ENCODE measurements at places on chromosomes 5 and 9.

- no peak for DNase-seq
These were observed 5.9 kb upstream of the YTHDC2 start for GRCh38 chr5:113507601-113508000.

- no peak for DNase-seq
These were observed 673.8 kb downstream of the PRELID2 start for GRCh38 chr5:145161391-145161790.

DNA sequence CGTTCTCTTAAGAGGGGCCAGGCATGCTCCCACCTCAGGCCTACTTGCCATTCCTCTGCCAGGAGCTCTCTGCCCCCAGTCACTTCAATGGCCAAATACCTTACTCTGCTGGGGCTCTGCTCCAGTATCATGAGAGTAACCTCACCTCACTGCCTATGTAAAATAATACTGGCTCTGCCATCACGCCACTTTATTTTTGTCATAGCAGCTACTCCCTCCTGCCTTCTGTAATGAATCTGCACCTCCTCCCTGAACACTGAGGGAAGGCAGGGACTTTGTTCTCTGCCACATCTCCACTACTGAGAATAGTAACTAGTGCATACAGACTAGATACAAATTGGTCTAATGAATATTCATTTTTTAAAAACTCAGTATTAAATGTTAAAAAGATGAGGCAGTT is 33.8 kb downstream of the MACROH2A1 start:
- DNase-seq: no peak

DNA sequence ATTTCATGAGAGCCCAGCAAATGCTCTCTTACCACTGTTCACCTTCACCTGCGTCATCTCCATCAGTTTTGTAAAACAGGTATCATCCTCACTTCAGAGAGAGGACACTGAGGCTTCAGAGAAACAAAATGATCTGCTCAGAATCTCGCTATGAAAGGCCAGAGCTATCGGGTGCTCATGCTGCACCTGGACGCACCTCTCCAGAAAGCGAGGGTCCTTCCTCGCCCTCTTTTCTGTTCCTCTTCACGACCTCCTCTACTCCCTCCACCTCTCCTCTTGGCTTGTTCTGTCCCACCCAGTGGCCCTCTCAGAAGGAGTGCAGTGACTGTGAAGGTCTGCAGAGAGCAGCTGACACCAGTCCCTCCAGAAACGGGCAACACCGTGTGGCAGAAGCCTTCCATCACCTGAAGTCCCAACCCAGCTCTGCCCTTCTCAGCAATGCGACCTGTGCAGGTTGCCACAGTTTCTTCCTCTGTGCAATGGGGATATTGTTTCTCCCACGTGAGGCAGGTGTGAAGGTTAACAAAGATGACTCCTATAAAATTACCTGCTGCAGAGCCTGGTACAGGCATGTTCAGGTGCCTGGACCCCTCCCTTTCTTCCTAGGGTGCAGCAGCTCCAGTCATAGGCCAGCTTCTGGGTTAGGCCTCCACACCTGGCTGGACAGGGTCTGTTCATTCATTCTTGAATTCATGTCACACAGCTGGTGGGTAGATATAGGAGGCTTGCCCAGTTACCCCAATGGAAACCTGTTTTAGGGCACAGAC is 45.3 kb upstream of the ANGPTL2 start:
- DNase-seq: no peak

GRCh38 chr5:173736923-173737412 is 120.5 kb upstream of the BOD1 start:
- DNase-seq: peak; percentile 8

DNA sequence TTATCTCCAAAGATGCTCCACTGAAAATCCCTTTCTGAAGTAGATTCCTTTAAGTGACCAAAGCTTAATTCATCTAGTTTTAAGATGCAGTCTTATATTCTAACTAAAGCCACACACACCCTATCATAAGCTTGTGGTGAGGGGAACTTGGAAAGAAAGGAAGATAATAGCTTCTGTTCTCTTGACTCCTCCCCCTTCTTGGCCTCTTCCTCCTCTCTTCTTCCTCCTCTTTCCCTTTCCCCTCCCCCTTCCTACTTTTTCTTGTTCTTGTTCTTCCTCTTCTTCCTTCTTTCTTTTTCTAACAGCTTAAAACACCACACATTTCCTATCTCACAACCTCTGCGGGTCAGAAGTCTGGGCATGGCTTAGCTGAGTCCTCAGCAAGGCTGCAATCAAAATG is 23.5 kb downstream of the IL7R start:
- DNase-seq: no peak

- no peak for DNase-seq
These were observed 122.1 kb downstream of the SAXO1 start for GRCh38 chr9:18910916-18911315.

GRCh38 chr9:114789006-114789405 is 16.8 kb downstream of the TNFSF15 start:
- no peak for DNase-seq

- DNase-seq: no peak
These were observed 57.8 kb downstream of the ZNF462 start for GRCh38 chr9:106920701-106921283.

DNA sequence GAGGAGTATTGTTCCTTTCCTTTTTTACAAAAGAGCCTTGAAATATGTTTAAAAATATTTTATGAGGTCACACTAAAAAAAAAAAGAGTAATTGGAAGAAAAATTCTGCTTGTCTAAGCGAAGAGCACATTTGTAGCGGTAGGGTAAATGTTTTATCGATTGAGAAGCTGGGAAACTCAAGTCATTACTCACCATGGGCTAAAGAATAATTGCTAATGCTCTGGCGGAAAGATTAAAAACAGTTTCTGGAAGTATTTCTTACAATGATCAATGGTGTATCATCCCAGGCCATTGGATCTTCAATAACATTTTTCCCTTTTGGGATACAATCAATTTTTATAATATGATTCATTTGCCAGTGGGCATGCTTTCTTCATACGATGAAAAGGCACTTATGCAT is 450.0 kb downstream of the RASEF start:
- no peak for DNase-seq

DNA sequence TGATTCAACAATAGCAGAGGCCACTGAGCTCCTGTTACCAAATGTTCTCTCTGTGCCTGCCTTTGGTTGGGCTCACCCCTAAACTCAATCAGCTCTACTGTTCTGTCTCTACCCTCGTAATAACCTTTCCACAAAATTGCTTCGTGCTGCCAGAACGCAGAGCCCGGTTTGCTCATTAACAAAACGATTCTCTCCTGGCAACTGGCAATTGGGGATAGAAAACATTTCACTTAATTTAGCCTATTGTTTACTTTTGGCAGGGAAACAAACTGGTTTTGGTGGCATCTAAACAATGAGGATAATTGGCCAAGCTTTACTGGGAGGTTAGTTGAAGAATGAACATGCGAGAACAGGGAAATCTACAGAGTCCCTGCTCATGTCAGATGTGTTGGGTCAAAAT is 56.6 kb downstream of the SLC28A3 start:
- DNase-seq: no peak

- no peak for DNase-seq
These were observed 509.6 kb upstream of the TNC start for GRCh38 chr9:115627511-115627910.

DNA sequence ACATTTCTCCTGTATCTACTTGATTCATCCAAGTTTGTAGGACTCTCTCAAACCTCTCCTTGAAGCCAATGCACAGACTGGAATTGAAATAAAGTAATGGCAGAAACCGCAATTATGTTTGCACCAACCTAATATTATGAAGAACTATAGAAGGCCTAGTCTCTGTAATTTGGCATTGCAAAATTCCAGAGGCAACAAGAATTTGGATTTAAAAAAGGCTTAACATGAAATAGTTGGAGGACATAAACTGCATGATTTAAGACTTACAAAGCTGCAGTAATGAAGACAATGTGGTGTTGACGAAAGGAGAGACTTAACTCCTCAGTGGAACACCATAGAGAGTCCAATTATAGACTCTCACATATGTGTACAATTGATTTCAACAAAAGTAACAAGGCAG is 117.8 kb upstream of the MINAR2 start:
- no peak for DNase-seq

DNA sequence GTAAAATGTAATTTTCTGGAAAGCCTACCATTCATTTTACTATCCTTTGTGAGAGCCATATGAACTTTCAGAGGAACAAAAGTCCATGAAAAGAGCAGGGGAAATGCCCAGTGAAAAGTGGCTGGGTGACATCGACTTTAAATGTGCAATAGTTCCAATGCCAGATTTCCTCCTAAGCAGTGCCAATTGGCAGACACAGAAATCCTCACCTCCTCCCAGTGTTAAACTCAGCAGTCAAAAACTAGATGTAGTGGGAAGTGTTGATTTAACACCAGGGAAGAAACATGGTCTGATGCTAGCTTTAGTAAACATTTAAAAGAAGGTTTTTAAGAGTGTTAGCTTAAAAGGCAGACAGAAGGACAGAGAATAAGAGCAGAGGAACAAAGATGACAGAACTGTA is 2055.2 kb downstream of the MAT2B start:
- DNase-seq: no peak

GRCh38 chr9:15293804-15294316 is 13.2 kb downstream of the TTC39B start:
- no peak for DNase-seq

DNA sequence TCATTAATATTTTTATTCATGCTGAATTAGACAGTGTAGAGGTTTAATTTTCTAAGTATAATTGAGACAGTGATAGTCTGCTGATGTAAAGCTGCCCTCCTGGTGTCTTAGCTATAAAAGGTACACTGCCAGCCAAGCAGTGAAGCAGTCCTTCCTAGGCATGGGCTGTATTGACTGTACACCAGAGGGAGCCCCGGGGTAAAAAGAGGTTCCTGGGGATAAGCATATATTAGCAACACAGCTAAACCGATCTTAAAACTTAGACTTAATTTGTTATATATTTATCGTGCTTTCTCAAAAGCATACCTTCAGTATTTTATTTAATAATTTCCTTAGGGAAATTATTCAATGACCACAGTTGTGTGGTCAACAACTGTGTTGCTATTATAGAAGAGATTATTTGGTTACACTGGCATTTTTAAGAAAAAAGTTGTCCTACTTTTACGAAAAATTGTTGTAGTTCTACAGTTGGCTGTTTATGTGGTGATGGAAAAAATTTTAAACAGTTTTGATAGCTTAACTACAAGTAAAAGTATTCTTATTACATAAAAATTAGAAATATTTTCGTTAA is 68.8 kb downstream of the ELL2 start:
- peak; percentile 24 for DNase-seq

DNA sequence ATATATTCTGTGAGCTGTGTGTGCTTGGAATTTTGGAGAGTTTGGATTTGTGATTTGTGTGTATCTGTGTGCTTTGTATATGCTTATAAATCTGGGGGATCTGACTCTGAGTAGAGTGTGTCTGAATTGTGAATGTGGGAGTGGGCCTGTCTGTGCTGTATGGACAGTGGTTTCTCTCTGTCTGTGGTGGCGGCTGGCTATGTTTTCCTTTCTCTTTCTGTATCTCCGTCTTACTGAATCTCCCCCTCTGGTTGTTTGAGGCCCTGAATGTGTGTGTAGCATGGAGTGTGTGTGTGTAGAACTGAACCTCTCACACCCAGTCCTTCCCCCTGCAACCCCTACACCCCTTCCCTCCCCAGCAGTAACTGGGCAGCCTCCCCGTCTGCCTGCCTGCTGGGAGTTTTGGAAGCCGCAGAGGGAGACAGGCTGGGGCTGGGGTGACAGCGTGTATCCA is 4.7 kb downstream of the CXXC5 start:
- DNase-seq: no peak

DNA sequence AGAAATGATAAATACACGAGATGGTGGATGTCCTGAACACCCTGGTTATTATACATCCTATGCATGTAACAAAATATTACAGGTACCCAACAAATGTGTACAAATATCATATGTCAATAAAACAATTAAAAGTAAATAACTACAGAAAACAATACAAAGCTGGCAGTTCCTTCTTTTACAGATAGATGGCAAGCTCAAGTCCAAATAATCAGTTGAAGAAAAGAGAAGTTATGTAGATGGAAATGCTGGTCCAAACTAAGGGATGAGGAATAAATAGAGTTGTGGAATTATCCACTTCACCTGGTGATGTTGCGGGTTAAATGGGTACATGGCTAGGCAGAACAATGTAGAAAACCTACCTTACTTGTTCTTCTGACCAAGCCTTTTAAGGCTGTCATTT is 79.4 kb downstream of the PALM2AKAP2 start:
- DNase-seq: no peak

- DNase-seq: peak; percentile 34
These were observed 16.2 kb upstream of the ITGA1 start for GRCh38 chr5:52771343-52772039.

GRCh38 chr5:6039111-6039510 is 339.2 kb downstream of the MED10 start:
- no peak for DNase-seq

DNA sequence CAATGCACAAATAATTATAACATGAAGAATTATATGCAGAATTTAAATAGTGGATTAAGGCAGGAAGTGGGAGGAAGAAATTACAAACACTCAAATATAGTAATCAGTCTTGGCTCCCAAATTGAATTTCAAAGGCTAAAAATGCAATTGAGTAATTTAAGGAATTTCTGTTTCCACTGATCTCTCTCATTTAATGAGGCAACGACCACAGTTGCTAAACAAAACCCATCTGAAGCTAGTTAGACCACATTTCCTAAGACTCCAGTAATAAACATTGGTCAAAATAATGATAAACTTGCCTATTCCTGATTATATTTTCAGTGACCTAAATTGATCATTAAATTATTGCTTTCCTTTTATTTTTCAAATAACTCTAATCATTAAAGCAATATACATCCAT is 174.3 kb upstream of the GRIN3A start:
- DNase-seq: no peak

- DNase-seq: no peak
These were observed 87.8 kb upstream of the SLC30A5 start for GRCh38 chr5:69006030-69006429.

GRCh38 chr9:97802276-97802675 is 50.8 kb upstream of the FOXE1 start:
- DNase-seq: no peak

GRCh38 chr9:127976498-127976897 is 4.3 kb downstream of the EEIG1 start:
- DNase-seq: no peak

- DNase-seq: no peak
These were observed 54.5 kb downstream of the DOCK8 start for GRCh38 chr9:269081-269711.

DNA sequence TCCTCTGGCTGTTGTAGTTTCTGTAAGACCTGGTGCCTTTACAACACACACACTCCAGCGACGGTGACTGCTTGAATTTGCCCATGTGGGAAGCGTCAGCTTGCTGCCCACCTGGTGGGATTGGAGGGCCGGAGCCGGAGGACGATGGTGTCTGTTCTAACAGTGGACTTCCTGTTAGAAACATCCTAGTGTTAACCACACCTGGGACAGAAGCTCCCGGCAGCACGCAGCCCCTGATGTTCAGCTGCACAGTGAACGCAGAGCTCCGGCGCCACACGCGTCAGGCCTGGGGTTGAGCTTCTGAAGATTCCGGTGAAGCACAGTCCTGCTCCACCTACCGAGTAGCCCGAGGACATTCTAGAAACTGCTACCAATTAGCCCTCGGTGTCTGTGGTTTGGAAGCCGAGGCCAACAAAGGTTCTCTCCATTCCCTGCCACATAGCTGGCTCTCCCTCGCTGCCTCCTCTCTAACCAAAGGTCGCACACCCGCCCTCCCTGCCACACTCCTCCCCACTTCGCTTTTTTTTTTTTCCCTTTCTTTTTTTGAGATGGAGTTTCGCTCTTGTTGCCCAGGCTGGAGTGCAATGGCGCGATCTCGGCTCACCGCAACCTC is 14.4 kb downstream of the PMPCA start:
- no peak for DNase-seq
